ENCODE measurements at places on chromosomes 6 and 20. TPM values are rescaled to one million over a fixed set of nuclear protein-coding genes. Genes with fewer than 3 reads are reported as not detected.
A peak's percentile ranks its signal among the peaks of the same experiment; 100 is the strongest.

DNA sequence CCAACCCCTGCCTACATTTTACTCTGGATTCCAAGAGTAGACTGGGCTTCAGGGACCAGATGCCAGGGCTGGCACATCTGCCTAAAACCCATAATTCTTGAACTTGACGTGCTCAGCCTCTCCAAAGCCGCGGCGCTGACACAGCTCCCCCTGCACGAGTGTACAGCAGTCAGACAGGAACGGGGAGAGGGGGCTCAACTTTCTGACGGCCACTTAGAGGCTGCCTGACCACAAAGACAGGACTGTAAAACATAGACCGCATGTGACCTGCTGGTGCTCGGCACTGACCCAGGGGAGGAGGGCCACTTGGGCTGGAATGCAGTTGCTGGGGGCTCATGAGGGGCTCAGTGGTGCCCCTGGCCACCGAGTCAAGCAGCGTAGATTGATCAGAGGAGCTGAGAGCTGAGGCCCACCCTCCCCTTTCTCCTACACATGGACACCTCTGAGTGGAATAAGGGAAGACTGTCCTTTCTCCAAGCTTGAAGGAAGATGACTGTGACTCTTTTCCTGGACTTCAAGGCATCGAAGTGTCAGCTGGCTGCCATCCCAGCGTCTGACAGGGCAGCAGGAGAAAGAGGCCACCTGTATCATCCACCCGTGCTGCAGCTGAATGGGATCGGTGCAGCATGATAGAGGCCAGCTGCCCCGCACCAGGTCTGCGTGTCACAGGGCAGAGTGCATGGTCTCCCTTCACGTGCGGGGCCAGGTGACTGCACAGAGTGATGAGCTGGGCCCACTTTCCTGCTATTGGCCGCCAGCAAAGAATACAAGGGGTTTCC is 171.3 kb upstream of the AGPAT4 start:
- DNase-seq = no peak

- DNase-seq = peak; percentile 49
Measured at GRCh38 chr20:3889489-3890397, 556 bp downstream of the PANK2 start.

GRCh38 chr20:24017458-24017755 is 28.8 kb upstream of the GGTLC1 start:
- DNase-seq = no peak

DNA sequence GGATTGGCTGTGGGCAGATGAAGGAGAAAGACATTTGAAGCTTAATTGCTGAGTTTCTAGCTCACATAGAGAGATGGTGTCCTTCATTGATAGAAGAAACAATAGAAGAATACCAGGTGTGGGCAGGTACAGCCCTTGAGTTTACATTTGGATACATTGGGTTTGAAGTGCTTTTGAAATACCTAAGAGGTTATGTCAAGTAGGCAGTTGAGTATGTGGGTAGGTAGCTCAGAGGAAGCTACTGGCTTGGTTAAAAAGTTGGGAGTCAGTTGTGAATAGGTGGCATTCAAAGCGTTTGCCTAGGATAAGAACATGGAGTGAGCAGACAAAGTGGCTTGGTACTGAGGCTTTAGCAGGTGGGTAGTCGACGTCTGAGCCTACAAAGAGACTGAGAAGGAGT is 25.0 kb downstream of the NDUFAF5 start:
- DNase-seq = no peak

TFAP2B gene
- total RNA-seq = not detected

PLCB1 gene
- total RNA-seq = 7.9 TPM

Data from right lobe of liver (tissue), 6 donors.